ENCODE measurements at places on chromosomes 3 and 15.

DNA sequence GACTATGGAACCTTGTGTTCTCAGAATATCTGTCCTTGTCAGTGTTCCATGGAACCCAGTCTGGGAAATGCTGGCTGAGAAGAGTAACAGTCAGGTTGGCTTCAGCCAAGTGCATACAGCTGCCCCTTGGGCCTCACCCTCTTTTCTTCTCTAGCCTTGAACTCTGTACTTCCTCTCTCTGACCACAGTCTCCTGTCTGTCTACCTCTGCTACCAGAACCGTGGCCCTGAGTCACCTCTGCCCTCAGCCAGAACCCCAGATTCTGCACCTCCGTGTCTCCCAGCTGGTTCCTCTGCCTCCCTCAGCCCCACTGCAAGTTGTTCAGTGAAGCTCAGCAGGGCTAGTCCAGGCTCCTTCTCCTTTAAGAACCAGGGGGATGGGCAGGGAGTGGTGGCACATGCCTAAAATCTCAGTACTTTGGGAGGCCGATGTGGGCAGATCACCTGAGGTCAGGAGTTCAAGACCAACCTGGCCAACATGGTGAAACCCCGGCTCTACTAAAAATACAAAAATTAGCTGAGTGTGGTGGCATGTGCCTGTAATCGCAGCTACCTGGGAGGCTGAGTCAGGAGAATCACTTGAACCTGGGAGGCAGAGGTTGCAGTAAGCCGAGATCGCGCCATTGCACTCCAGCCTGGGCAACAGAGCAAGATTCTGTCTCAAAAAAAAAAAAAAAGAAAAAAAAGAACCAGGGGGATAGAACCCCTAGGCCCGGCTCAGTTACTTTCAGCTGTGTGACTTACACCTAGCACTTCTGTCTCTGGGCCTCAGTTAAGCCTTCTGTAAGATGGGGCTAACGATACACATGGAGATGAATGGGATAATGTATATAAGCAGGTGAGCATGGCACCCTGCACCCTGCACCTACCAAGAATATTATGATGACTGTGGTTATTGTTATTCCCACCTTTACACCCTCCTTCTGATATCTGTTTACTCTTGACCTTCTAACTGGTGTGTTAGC, 24.3 kb upstream of the TATDN2 start:
- no peak for DNase-seq

DNA sequence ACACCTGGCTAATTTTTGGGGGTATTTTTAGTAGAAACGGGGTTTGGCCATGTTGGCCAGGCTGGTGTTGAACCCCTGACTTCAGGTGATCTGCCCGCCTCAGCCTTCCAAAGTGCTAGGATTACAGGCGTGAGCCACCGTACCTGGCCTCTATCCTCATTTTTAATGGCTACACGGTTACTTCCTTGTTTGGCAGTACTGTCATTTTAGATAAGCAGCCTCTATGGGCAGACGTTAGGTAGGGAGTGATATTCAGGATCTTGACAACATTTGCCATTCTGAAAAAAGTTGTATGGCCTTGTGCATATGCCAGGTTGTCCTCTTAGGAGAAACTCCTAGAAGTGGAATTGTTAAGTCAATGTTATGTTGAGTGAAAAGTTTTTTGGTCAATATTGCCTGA, 141.7 kb downstream of the ITPR1 start:
- no peak for DNase-seq

DNA sequence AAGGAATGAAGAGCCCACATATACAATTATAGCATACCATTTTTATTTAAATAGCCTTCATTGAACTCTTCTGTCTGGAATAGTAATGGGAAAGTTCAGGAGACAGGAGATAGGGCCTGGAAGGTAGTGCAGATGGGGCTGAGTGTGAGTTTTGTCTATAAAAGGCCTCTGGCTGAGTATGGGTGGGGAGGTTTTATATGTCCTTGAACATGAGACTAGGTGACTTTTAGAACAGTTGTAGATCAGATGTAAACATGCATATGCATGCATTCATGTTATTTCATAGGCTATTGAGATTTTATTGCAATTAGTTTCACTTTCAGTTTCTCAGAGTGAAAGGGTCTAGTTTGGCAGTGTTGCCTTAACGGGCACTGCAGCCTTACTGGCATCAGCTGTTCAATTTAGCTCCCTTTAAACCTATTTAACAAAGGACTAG, 27.1 kb downstream of the CGGBP1 start:
- no peak for DNase-seq

DNA sequence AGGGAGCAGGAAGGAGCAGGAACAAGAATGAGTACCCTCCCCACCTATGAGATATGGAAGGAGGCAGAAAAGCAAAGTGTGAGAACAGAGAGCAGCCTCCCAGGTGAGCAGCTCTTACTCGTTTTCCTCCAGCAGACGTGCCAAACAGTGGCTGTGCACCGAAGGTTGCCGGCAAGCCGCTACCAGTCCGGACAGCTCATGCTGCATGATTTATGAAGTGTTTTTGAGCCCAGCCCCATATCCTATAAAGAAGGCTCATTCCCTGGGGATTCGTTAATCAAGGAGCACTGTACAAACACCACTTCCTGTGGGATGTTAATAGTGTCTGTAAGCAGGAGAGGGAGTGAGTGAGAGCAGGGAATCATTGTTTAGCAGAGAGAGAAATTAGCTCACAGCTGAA, 118.3 kb upstream of the FOXB1 start:
- no peak for DNase-seq

- DNase-seq = no peak
These were observed 156.3 kb downstream of the MEX3B start for GRCh38 chr15:81889485-81889881.

GRCh38 chr3:128490915-128491690, 1.9 kb downstream of the GATA2 start:
- DNase-seq = no peak

- no peak for DNase-seq
These were observed 1.3 kb upstream of the MYO5A start for GRCh38 chr15:52529940-52530339.

DNA sequence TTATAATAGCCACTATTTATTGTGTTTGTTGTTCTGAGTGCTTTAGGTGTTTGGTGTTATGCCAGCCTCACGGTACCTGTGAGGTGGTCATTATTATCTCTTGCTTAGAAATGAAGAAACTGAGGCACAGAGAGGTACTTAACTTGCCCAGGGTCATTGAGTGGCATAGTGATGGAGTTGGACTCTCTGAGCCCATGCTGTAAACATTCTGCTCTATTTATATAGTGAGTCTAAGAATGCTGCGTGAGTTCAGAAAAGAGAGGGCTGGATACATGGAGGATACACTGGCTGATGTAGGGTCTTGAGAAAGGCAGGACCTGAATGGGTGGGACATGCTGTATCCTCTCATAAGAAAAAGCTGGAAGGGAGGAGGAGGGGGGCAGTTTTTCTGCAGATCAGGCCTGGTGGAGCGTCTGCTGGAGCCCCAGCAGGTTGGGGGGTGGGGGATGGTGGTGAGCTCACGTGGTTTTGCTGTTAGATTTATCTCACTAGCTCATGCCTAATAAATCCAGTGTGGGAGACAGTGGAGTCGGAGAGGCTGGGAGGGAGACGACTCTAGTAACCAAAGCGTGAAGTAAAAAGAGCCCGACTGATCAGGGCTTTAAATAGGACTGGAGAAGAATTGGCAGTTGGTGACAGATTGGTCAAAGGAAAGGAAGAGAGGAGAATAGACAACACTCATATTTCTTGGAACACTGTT, 16.0 kb downstream of the MED12L start:
- no peak for DNase-seq

DNA sequence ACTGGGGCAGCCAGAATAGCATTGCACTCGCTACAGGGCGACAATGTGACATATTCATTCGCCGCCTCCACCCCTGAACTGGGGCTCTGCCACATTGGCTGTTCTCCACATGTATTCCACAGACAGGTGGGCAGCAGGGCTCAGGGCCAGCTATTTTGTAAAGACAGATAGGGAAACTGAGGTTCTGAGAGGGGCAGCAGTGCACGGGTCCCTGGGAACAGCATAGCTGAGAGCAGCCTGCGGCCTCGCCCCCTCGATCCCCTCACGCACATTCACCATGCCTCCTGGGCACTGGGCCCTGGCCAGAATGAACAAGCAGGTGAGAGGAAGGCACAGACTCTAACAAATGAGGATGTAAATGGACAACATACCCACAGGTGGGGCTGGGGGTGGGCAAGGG, 75.0 kb upstream of the SPATA12 start:
- DNase-seq = no peak

DNA sequence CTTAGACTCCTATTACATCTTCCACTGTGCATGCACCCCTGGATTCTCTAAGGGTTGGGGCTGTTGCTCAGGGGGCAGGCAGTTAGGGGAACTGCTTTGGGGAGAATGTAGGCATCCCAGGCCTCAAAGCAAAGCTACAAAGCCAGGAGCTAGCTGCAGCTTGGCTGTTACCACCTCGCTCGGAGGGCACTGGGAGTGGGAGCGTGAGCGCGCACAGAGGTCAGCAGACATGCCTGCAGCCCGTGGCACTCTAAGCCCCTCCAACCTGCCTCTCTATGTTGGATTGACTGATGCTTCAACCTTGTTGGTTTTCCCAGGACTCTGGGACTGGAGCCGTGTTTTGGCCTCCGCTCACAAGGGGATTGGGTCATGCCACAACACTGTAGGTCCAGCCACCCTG, 69.8 kb downstream of the CPN2 start:
- DNase-seq = no peak

DNA sequence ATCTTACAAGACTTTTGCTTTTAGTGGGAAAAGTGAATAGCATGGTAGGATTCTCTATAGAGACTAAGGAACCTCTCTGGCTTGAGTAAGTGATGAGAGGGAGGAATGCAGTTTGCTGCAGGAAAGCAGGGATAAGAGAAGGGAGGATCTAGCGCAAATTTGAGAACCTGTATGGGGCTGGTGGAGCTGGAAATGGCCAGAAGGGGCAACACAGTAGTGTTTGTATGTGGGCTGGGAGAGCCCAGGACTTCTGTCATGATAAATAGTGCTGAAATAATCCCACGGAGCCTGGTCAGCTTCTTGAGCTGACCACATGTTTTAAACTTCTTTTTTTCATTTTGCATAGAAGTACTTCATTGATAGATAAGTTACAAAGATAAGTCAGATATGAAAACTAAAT, 11.2 kb upstream of the SHC4 start:
- no peak for DNase-seq

DNA sequence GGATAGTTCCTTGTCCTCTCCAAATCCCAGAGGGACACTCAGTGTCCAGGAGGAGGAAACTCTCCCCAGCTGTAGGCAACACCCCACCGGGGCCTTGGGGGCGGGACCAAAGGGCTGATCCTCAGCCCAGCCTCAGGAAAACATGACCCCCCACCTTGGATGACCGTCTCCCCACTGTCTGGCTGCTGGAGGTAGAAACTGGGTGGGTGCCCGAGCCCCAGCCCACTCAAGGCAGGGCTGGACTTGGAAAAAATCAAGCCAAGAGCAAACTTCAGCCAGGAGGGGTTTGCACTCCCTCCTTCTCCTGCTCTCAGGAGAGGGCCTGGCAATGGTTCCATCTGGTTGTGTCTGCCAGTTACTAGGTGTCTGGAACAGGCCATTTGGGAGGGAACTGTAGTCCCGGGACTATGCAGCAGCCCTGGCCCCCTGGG, 3.6 kb upstream of the RASL12 start:
- no peak for DNase-seq

- no peak for DNase-seq
These were observed at the start of gene VILL for GRCh38 chr3:37990527-37990926. TSS of gene VILL (plus strand) at chr3:37990786. CDS start at chr3:37993673, 2,887 bp downstream.

- DNase-seq = no peak
These were observed 101.5 kb downstream of the RBMS3 start for GRCh38 chr3:29382409-29382808.

- no peak for DNase-seq
These were observed 205.1 kb downstream of the GAP43 start for GRCh38 chr3:115828401-115828800.

GRCh38 chr3:171514466-171514865, 54.3 kb upstream of the TNIK start:
- DNase-seq = no peak

DNA sequence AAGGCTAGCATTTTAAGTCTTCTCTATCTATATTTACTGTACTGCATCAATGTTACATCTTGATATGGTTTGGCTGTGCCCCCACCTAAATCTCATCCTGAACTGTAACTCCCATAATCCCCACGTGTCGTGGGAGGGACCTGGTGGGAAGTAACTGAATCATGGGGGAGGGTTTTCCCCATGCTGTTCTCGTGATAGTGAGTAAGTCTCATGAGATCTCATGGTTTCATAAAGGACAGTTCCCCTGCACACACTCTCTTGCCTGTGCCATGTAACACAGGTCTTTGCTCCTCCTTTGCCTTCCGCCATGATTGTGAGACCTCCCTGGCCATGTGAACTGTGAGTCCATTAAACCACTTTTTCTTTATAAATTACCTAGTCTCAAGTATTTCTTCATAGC, 161.5 kb downstream of the TBC1D5 start:
- no peak for DNase-seq

GRCh38 chr15:59501597-59501996, 63.6 kb downstream of the FAM81A start:
- peak; percentile 13 for DNase-seq

DNA sequence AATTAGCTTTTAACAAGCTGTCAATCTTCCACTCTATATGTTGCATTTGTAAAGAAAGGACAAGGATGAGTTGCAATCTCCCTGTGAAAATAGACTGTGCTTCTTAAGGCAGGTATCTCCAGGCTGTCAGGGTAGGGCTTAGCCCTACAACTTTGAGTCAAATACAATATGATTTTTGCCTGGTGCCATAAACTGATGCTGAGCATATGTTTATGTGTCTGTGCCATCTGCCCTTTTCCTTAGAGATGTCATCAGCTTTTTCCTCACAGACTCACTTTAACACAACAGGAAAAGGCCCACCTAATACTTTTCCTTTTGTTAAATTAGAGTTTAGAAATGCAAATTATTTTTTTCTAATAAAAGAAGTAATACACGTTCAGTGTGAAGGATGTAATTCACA, 548.3 kb downstream of the NLGN1 start:
- no peak for DNase-seq

DNA sequence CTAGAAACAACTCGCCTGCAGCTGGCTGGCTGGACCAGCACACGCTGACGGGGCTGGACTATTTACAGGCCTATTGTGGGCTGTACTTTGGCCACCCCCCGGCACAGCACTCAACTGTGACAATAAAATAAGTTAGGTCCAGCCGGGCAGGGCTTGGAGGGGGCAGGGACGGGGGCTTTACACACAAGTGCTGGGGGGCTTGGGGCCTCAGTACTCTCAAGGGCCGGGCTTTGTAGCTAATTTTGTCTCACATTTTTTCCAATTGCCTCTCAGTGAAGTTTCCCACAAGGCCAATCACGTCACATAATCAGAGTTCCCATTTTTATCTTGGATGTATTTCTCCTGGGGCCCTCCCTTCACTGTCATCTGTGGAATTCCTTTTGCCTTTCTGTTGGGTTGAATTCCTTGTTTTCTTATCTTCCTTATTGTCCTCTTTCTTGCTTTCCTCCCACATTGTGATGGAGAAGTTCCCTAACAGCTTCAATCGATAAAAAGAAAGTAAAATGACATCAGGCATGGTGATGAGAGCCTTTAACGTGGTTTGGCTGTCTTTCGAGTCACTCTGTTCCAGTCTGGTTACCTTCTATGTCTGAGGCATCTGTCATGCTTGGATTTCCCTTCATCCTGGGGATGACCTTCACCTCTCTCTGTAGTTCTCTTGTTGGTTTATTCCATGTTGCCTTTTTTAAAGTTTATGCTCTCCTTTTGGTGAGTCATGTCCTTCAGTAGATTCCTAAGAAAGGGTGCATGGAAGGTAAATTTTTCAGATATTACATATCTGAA, 44.1 kb upstream of the CMTM7 start:
- no peak for DNase-seq
